ENCODE measurements at places on chromosomes 13 and 19.

GRCh38 chr13:111282425-111282824 lies 38.0 kb upstream of the TEX29 start:
- DNase-seq = no peak

DNA sequence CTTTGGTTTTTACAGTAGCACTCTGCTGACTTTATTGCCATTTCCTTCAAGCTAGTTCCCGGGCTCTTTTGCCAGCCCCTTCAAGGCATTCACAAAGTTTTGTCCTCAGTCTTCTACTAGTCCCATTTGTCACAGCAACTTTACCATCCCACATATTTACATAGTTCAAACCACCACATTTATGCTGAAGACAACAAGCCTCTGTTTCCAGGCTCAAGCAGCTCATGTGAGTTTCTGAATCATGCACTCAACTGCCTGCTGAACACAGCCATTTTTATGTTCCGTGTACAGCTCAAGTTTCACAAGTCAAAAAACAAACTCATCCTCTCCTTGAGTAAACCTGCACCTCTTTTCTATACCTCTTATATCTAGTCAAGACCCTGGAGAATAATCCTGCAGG lies 977.0 kb upstream of the SLC10A2 start:
- no peak for DNase-seq

DNA sequence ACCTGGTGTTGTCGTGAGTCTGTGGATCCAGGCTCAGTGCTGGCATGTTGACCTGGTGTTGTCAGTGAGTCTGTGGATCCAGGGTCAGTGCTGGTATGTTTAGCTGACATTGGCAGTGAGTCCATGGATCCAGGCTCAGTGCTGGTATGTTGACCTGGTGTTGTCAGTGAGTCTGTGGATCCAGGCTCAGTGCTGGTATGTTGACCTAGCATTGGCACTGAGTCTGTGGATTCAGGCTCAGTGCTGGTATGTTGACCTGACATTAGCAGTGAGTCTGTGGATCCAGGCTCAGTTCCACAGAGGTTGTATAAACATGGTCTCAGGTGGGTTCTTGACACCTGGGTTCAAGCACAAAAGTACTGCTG lies 16.8 kb upstream of the PDCD2L start:
- DNase-seq = no peak

DNA sequence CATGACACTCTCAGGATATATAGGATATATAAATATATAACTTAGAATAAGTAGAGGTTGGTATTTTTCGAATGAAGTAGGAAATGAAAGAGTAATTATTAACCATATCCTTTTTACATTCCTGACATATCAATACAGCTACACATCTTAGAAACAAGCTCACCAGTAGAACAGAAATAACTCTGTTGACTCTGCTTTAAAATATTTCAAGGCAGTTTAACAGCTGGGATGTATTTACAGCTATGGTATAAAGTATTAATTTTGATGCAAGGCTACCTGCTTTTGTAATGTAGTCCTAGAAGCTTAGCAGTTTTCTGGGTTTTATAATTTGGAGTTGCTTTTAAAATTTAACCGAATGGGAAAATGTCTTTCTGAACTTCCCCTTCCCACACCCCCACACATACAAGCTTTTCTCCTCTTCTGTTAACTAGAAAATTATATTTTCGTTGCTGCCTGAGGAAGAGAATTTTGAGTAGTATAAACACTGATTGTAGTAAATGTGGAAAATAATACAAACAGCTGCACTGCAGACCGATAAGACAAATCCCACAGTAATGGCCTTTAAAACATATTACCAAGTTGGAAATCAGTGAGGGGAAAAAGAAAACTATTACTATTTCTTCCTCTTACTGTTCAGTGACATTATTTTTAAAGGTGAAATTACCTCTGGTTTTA lies 147.7 kb downstream of the GGACT start:
- DNase-seq = no peak

DNA sequence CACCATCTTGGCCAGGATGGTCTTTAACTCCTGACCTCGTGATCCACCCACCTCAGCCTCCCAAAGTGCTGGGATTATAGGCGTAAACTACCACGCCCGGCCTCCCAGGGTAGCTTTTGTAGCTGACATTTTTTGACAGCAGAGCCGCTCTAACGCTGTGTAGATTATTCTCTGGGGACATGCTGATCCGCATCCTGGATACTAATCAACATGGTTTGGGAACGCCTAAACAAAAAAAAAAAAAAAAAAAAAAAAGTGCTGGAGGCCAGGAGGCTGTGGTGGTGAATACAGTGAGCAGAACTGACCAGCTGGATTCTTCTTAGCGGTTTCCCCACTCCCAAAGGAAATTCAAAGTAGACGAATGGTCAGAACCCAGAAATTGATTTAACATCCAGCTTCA lies 5.1 kb downstream of the LONP1 start:
- DNase-seq = no peak

GRCh38 chr13:40125336-40125735 lies 469.9 kb downstream of the COG6 start:
- no peak for DNase-seq

All from stimulated activated CD4-positive, alpha-beta T cell treated with anti-CD3 and anti-CD28 coated beads, Interleukin-15, amount 100 ng/mL, for 24 hours (primary cell).